Left cardiac atrium (tissue), 4 donors: ENCODE measurements at places on chromosomes 7 and 10.

DNA sequence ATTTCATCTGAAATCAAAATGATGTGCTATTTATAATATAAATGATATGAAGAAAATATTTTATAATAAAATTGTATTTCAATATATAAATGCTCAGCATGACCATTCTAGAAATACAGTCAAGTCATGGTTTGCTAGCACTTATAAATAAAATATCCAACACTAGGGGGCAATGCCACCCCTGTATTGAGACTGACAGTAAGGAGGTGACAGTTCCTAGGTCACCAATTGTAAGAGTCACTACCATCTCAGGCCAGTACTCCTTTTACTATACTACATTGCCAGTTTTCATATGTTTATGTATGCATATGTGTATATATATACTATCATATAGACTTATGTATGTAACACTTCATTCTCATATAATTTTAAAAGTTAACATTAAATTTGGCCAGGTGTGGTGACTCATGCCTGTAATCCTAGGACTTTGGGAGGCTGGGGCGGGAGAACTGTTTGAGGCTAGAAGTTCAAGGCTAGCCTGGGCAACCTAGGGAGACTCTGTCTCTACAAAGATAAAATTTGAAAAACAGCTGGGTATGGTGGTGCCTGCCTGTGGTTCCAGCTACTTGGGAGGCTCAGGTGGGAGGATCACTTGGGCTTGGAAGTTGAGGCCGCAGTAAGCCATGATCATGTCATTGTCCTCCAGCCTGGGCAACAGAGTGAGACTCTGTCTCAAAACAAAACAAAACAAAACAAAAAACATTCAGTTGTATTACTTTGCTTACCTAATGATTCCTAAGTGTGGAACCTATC is 2.4 kb upstream of the CNOT4 start:
- no peak for DNase-seq

GRCh38 chr7:18513343-18513742 is 17.8 kb downstream of the HDAC9 start:
- DNase-seq, result no peak

DNA sequence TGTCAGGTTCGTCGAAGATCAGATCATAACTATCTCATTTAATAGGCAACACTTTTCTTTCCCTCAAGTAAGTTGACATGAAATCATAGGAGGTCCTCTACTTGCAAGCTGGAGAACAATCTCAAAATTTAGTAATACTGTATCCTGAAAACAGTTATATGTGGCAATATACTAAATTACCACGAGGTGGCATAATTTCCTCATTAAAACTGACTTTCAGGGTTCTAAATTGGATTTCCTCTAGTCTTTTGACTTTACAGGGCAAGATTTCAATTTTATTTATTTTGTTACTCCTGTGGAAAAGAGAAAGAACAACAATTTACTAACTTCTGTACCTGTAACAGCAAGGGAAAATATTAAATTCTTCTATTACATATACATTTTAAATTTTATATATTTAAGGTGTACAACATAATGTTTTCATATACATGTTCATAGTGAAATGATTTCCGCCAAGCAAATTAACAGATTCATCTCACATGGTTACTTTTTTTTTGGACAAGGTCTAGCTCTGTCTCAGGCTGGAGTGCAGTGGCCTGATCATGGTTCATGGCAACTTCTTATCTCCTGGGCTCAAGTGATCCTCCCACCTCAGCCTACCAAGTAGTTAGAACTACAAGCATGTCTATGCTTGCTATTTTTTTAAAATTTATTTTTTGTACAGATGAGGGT is 53.4 kb upstream of the CYP2C18 start:
- DNase-seq, result no peak

DNA sequence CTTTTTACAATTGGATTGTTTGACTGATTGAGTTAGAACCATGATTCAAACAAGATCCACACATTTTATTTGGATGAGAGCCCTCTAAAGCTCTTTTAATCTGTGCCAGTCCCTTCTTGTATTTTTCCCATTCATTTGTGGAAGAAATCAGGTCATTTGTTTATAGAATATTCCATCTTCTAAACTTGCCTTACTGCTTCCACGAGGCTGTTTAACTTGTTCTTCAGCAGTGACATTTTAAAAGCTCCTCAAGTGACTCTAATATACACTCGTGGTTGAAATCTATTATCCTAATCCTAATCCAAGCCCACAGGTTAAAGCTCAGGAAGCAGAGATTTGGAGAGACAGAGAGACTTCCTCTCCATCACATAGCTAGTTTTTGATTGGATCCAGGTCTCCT is 155.4 kb upstream of the SVIL start:
- no peak for DNase-seq

DNA sequence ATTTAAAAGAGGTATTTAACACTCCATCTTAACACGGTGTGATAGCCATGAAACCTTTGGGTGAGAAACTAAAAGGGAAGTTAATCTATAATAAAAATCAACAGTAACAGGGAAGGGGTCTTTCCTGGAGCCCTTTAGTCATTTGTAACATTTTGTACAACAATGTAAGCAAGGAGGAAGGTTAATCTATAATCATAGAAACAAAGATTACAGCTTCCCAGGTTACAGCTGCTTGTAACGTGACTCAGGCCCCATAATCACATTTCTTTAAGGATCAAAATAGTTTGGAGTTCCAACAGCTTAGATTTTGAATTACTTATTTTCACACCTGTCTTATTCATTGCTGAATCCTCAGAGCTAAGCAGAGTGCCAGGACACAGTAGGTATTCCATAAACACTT is 17.9 kb upstream of the CC2D2B start:
- no peak for DNase-seq

DNA sequence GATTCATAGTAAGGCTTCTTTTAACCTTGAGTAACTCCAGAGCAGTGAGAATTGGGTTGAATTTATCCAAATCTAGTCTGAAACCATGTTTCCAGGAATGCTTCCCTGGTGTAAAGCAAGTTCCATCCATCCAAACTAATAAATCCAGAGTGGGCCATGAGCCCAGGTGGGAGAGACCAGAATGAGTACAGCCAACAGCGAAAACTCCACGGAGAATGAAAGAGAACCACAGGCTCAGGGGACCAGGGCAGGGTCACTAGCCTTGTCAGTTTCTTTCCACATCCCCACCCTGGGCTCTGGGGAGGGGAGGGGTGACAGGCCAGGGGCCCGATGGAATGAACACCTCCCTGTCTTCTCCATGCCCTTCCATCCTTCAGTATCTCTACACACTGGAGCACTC is 180.1 kb downstream of the NEURL1 start:
- DNase-seq, result no peak

DNA sequence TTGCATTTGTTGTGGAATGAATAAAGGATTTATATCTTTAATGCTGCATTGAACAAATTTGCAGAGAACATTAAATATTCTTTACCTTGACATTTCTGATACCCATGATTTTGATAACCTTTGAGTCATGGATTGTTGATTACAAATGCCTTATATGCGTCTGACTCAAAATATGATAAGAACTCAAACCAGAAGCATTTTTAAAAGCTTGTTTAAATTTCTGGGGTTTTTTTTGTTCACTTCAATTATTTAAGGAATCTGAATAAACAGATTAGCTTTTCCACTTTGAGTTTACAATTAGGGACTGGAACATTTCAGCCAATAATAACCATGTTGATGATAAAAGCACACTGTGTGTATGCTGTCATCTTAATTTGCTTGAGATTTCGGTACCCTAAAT is 253.5 kb downstream of the NRG3 start:
- DNase-seq, result no peak

- DNase-seq, result no peak
Observed at GRCh38 chr7:1156782-1157535, 3.0 kb downstream of the ZFAND2A start.

DNA sequence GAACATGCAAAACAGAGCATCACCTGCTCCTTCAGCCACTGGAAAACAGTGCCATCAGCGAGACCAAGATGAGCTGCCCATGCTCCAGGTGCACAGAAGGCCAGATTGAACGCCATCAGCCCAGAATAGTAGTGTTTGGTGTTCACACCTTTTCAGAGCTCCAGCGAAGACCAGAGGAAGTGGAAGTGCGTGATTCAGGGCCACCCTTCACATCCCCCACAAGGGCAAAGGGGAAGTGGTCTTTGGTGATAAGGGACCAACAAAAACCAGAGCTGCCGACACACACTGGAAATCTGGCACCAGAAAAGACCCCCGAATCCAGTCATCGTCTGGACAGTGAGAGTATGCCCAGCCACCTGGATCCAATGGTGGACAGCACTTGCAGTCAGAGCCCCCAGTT is 29.5 kb upstream of the TMEM72 start:
- DNase-seq, result no peak

DNA sequence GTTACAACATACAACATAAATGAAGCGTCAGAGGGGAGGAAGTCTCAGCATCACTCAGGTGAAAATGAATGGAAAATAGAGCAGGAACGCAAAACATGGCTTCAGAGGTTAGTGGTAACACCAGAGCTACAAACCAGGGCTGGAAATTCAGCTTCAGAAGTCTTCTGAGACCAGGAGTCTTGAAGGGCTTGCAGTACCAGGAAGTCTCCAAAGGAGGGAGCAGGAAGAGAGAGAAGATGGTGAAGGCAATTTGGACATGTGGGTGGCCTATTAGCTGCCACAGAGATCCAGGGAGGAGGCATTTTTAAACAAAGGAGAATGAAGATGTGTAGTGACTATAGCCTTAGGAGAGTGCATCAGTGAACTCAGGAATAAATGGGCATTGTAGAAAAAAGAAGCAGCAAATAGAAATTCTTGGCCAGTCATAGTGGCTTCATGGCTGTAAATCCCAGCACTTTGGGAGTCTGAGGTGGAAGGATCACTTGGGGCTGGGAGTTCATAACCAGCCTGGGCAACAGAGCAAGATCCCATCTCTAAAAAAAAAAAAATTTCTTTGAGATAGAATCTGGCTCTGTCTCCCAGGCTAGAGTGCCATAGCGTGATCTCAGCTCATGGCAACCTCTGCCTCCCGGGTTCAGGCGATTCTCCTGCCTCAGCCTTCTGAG is 9.3 kb upstream of the TET1 start:
- DNase-seq, result no peak

DNA sequence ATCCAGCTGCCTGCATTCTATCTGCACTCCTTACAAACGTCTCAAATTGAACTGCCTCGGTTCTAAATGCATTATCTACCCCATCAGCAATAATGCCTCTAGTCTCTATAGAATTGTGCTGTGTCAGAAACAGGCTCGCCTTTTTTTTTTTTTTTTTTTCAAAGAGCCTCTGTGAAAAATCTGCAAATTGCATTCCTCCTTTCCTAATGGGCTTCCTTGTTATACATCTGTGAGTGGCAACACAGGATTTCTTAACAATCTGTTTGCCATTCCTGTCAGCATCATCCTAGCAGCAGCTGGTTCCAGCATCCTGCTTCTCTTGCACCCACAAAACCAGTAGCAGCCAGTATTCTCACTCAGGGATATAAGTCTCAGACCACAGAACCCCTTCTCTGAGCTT is 413.5 kb upstream of the SEMA3D start:
- no peak for DNase-seq

GRCh38 chr10:75294866-75295701 is 59.3 kb upstream of the COMTD1 start:
- DNase-seq, result peak; percentile 87

GRCh38 chr7:73613954-73614735 is 10.2 kb downstream of the MLXIPL start:
- DNase-seq, result no peak

DNA sequence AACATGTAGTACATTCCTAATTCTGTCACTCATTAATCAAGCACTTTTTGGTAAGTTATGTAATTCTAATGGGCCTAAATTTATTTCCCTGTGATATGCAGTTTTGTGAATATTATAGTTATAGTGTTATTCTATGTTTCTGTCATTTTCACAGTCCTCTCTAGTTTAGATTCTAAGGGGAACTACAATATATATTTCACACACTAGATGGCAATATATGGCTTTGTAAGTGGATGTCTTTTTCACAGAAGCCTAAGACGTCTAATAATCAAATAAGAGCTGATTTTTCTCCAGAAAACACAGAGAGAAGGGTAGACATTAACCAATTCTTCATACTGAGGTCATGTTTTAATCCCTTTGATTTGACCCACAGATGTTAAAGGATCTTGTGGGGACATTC is 18.0 kb downstream of the RNLS start:
- no peak for DNase-seq

DNA sequence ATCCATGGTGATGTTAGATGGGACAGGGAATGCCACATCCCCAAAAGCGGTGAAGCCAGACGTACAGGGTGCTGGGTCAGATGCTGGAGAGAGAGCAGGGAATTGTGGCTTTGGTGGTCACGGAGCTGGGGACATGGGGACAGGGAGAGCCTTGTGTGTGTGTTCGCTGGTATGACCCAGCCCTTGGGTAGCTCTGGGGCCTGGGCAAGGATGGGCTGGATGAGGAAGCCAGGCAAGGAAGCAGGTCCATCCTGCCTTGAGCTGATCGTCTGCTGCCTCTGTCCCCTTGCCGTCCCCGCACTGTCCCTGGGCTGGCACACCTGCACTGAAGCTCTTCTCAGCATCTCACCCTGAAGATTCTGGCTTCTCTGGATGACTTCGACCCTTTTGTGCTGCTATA is 15.4 kb upstream of the CLDN4 start:
- DNase-seq, result no peak

- DNase-seq, result no peak
Observed at GRCh38 chr10:1643161-1643907, 94.0 kb downstream of the ADARB2 start.

- DNase-seq, result no peak
Observed at GRCh38 chr7:100418930-100419659, 9.4 kb downstream of the ZCWPW1 start.
